ENCODE measurements at places on chromosomes 6 and 20.

DNA sequence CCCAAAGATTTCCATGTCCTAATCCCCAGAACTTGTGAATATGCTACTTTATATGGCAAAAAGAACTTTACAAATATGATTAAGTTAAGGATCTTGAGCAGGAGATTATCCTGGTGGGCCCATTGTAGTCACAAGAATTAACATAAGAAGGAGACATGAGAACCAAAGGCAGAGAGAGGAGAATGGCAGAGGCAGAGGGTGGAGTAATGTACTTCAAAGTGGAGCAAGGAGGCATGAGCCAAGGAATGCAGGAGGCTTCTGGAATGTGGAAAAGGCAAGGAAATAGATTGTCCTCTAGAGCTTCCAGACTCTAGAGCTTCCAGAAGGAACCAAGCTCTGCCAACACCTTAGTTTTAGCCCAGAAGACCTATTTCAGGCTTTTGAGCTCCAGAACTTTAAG, 147.4 kb downstream of the MOXD1 start:
- DNase-seq, result peak; percentile 65

DNA sequence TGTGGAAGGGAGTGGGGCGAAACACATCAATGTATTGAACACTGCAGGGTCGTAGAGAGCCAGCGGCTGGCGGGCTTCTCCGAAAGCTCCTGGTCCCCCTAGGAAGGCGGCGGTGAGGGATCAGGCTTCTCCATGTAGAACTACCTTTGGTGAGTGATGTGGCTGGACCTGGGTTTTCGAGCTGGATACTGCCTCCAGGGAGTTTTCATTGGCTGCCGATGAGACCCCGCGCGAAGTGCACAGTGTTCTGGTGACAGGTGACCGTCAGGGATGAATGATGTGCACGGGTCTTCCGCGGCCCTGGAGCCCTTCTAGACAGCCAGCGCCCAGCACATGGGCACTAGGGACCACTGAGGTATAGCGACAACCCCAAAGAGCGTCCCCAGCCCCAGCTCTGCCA, 16.4 kb downstream of the ABT1 start:
- DNase-seq, result no peak

GRCh38 chr6:79453558-79454042, 83.6 kb downstream of the LCA5 start:
- no peak for DNase-seq

DNA sequence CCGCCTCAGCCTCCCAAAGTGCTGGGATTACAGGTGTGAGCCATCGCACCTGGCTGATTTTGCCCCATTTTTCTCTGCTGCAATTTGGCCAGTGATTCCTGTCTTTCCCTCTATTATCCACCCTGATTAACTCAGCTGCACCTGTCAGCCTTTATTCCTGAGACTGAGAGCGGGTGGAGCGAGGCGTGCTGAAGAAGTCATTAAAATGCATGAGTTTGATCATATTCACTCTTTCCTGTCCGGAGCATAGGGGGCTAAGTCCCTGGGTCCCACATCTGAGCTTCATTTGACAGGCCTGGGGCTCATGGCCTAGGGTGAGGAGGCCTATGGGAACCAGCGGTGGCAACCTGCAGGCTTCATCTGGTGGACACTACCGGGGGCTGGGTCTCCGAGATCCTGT, 25.7 kb upstream of the CTNNBL1 start:
- no peak for DNase-seq

- DNase-seq, result no peak
These were observed 81.8 kb downstream of the LAMA2 start for GRCh38 chr6:128964771-128965170.

GRCh38 chr6:55543633-55544309, 35.2 kb downstream of the HMGCLL1 start:
- no peak for DNase-seq

- no peak for DNase-seq
These were observed 8.9 kb downstream of the GSS start for GRCh38 chr20:34946661-34947060.

DNA sequence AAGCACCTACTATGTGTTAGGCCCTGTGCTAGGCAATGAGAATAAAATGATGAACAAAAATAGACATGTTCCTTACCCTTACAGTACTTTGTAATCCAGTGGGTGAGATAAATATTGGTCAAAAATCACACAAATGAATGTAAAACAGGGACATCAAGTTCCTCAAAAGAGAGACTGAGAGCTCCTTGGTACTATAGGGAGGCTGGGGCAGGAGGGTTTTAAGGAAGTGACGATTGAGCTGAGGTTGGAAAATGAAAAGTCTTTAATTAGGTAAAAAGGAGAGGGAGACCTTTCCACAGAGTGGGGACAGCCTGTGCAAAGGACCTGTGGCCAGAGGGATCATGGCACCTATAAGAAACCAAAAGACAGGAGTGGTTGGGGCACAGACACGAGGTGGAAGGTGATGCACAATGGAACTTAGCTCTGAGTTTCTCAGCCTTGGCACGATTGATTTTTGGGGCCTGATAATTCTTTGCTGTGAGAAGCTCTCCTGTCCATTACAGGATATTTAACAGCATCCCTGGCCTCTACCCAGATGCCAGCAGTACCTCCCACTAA, 140.3 kb downstream of the CEP57L1 start:
- no peak for DNase-seq

- no peak for DNase-seq
These were observed 47.2 kb upstream of the ELOVL5 start for GRCh38 chr6:53395986-53396385.

DNA sequence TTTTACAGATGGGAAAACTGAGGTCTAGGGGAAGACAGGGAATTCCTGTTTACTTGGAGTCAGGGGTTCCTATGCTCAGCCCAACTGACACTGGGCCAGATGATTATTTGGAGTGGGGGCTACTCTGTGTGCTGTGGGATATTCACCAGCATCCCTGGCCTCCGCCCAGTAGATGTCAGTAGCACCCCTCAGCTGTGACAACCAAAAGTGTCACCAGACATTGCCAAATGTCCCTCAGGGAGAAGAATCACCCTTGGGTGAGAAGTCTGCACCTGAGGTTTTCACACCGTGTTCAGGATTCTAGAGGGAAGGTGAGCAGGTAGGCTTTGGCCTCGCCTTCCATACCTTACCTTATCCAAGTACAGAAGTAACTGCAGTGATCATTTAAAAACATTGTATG, 27.6 kb downstream of the CDH26 start:
- DNase-seq, result no peak

GRCh38 chr20:58942549-58942948, 38.5 kb upstream of the NELFCD start:
- no peak for DNase-seq

- peak; percentile 41 for DNase-seq
These were observed 33.2 kb upstream of the TFAP2C start for GRCh38 chr20:56595746-56596475.

DNA sequence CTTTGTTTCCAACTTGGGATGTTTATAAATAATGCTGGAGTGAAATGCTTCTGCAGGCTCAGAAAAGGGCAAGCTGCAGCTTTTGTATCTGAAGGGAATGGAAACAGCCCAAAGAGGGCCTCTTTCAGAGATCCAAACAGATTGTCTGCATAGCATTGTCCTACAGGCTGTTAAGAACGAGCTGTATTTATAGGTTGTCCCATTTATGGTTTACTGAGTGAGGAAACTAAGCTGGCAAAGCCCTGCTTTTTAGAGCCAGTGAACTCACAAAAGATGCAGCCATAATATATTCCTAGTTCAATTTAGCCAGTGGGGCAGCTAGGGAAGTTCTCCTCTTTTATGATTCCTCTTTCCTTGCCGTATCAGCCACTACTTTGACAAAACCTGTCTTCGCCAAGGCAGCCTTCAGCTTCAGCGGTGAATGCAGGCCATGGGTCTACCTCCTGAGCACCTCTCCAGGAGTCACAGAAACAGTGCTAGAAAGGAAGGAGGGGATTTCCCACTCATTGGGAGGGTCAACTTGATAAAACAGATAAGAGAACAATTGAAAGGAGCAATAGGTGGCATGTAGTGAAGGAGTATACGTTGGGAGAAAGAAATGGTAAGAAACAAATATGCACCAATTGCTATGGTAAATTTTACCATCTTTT, 15.0 kb downstream of the KIAA0319 start:
- no peak for DNase-seq

GRCh38 chr20:13687815-13688214, 49.1 kb upstream of the TASP1 start:
- no peak for DNase-seq

- no peak for DNase-seq
These were observed 66.3 kb upstream of the FBXL4 start for GRCh38 chr6:99014061-99014460.

DNA sequence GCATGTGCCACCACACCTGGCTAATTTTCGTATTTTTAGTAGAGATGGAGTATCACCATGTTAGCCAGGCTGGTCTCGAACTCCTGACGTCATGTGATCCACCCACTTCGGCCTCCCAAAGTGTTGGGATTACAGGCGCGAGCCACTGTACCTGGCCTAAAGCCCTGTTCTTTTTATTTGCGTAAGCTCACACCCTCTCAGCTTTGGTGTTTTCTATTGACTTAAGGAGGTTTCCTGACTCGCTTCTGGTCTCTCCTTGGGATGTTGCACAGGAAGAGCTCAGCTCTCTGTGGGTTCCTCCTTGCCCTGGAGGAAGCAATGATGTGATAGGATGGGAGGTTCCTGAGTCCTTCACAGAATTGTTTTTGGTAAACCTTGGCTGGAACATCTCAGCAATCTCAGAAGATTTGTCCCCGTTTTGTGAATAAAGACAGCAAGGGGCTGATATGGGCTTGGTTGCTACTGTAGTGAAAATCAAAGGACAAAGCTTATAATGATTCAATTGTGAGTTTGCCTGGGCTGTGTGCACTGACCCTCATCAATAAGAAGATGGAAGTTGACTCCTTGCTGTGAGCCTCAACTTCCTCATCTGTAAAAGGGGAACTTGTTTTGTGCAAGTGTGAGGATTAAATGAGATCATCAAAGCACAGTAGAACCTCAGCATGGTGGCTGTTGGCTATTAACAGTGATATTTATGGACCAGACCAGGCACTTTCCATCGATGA, 27.0 kb downstream of the TOX2 start:
- DNase-seq, result no peak

- DNase-seq, result no peak
These were observed 112.5 kb downstream of the SNX5 start for GRCh38 chr20:17856024-17856564.

- no peak for DNase-seq
These were observed 25.8 kb upstream of the MTRF1L start for GRCh38 chr6:153028286-153028685.

- no peak for DNase-seq
These were observed 58.3 kb upstream of the BACH2 start for GRCh38 chr6:90354961-90355360.

- DNase-seq, result no peak
These were observed 2.8 kb downstream of the SERPINB9 start for GRCh38 chr6:2900221-2900807.

GRCh38 chr6:148657048-148657447, 89.8 kb upstream of the UST start:
- DNase-seq, result no peak

- DNase-seq, result no peak
These were observed 1.9 kb upstream of the TBX18 start for GRCh38 chr6:84766118-84766798.

- DNase-seq, result peak; percentile 70
These were observed 107.2 kb upstream of the FOXA2 start for GRCh38 chr20:22691369-22692118.

DNA sequence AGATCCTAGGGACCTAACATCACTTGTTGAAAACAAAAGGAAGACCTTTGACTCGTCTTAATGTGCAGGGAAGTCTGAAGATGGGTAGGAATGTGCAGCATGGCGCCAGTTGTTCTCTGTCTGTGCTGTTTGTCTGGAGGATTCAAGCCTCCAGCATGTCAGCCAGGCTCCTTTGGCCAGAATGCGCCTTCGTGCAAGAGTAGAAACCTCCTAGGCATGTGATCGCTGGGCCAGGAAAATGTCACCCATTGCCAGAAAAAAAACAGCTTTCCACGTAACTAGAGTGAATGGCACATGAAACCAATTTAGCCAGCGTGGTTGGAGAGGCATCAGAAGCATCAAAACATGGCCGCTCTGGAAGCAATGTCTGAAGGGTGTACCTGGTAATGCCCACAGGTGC, 132.7 kb downstream of the EDN1 start:
- no peak for DNase-seq

GRCh38 chr6:66051812-66052211, 344.8 kb upstream of the EYS start:
- no peak for DNase-seq

Data from HAP-1 (cell line).